ENCODE measurements at places on chromosomes 7 and 10.

- no peak for DNase-seq
Observed at GRCh38 chr10:90407131-90407530, 450.7 kb downstream of the HTR7 start.

DNA sequence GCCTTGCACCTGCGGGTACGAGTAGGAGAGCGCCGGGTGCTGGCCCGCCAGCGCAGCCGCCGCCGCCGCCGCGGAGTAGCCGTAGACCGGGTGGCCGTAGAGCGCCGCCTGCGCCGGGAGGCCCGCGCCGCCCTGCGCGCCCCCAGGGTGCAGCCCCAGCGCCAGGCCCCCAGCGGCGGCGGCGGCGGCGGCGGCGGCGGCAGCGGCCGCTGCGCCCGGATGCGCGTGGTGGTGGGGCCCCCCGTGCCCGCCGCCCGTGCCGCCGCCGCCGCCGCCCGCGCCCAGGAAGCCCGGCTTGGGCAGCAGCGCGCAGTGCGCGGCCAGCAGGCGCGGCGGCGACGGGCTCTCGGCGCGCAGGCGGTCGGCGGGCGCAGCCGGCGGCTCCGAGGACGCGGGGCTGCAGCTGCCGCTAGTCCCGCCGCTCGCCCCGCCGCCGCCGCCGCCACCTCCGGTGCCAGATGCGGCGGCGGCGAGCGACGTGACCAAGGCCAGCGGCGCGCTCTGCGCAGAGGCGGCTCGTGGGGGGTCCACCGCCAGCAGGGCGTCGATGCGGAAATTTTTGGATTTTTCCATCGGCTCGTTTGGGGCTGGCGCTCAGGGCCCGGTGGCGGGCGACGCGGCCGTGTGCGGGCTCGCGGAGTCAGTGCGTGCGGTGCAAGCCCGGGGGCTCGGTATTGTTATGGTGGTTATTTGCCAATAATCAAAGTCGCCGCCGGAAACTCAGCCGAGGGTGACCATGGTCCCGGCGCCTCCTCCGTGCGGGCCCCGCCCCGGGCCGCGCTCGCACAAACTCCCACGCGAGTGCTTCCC lies 480 bp downstream of the MNX1 start:
- DNase-seq = no peak

DNA sequence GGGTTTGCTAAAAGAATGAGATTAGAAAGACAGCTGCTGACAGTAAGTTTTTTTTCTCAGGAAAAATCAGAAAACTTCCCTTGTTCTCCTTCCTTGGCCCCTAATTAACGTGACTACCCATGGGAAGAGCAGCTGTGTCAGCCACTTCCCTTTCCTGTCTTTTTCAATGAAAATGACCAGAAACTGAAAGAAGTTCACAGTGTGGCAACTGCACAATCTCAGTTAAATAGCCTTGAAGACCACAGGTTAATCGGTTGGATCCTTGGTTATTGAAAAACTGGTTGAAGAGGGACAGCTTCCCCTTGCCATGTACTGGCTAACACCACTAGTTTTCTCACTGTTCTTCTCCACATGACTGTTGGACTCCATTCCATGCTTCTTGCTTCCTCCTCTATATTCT lies 148.8 kb upstream of the AGR3 start:
- DNase-seq = no peak

- no peak for DNase-seq
Observed at GRCh38 chr7:127828843-127829500, 177.0 kb downstream of the SND1 start.

DNA sequence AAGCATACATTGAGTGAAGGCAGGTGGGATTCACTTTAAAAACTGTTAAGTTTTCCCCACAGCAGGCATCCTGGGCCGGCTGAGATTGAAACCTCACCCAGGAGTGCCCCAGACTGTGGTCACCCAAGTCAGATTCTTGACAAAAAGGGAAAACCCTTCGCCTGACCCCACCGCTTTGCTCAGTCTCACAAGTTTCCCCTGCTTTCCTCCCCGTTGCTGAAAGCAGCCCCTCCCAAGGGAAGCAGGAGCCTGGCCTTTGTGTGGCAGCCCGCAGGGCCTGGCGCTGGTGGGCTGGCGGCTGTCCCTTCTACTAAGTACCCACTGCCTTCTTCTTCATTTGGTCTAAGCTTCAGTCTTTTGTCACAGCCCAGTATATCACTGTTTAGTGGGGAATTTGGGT lies 16.0 kb downstream of the RNF32 start:
- no peak for DNase-seq

DNA sequence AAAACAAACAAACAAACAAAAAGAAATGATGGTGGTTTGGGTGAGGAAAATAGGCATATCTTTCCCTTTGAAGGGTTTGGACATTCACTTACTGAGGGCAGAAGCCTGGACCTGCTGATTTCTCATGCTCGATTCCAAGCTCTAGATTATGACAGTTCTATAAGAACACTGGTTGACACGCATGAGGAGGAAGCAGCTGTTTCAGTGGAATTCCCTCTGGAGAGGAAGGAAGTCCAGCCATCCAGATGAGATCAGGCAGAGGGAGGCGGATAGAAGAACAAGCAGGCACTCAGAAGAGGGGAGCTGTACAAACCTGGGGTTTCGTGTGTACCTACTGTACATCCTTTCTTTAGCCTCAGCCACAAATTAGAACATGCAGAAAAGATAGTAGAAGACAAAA lies 691.9 kb downstream of the INHBA start:
- no peak for DNase-seq

GRCh38 chr10:53088961-53089360 lies 316.4 kb upstream of the MBL2 start:
- no peak for DNase-seq

GRCh38 chr7:111091593-111092358 lies 849 bp downstream of the LRRN3 start:
- no peak for DNase-seq

- DNase-seq = no peak
Observed at GRCh38 chr10:125982260-125982948, 86.0 kb downstream of the FANK1 start.

DNA sequence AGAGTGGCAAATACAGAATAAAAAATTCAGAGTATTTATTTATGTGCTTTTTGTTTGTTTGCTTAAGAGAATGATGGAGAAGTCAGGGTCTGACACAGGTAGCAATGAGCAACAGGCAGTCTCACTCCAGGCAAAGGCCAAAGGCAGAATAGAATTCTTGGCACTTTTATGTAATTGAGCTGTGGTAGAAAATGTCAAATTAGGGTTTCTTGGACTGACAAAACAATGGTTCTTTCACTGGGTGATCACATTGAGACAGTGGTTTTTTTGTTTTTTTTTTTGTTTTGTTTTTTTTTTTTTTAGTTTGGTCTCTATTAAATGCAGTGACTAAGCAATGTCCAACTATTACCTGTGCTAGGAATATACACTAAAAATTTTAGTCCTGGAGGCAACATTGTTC lies 27.4 kb downstream of the POM121L12 start:
- DNase-seq = no peak

GRCh38 chr7:16399265-16399831 lies 22.0 kb downstream of the CRPPA start:
- DNase-seq = no peak

DNA sequence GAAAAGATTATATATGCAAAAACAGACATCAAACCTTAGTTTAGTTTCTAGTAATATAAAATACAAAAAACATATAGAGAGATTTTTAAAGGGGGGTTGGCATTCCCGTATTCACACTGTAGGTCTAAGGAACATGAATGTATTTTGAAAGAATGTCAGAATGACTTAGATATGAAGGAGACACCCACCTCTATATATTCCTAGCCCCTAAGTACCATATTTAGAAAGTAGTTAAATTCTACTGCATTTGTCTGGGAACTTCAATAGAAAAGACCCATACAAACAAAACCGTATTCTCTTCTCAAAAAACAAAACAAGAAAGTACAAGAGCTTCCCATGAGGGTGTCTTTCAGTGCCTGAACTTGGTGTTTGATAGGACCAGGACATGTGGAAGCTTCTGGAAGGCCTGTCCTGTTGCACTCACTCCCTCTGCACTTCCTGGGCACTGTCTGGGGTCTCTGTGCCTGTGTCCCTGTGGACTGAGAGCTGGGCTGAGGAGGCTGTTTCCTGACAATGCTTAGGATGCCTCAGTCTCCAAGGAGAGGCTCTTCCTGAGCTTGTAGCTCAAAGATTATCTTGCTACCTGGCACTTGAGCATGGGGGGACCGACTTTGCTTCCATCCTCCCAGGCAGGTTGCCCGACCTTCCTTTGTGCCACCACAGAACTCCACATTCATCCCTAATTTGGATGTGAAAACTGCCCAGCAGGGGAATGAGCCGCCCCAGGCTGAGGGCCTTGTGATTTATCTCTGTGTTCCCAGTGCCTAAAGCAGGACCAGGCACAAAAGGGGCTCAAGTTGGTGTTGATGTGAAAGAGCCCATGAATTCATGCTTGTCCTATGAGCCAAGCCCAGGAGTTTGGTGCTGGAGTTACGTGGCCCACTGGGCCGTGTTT lies 44.4 kb upstream of the KLF6 start:
- DNase-seq = no peak

DNA sequence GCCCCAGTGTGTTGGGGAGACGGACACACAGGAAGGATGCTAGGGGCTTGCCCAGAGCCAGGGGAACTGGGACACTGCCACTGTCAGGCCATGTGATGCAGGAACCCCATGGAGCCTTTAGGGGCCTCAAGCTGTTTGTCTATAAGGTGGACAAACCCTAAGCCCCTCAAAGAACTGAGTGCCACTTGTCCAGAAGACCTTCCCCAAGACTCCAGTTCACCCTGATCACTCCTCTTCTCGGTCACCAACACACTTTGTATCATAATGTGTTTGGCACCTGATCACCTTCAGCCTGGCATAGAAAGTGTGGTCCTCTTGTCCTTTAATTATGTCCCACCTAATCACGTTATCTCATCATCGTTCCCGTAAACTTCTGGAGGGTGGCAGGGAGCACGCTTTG lies 700 bp downstream of the H2BK1 start:
- no peak for DNase-seq

DNA sequence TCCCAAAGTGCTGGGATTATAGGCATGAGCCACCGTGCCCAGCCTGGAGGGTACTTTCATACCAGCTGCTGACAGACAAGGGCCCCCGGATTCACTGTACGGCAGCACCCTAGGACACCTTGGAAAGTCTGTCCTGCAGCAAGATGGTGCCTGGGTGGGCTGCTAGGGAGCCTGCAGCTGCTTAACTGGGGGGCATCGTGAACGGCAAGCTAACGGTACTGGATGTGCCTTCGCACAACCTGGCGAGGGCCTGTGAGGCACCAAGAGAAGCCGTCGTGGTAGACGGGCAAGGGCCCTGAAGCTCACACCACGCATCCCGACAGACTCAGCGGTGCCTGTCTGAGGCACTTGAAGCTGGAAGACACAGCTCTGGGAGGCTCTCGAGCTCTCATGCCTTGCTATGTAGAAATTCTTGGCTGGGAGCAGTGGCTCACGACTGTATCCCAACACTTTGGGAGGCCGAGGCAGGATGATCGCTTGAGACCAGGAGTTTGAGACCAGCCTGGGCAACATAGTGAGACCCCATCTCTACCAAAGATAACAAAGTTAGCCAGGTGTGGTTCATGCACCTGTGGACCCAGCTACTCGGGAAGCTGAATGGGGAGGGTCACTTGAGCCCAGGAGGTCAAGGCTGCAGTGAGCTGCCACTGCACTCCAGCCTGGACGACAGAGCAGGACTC lies 9.4 kb downstream of the BRAT1 start:
- DNase-seq = no peak

GRCh38 chr7:26858735-26859134 lies 5.7 kb downstream of the SKAP2 start:
- no peak for DNase-seq

GRCh38 chr7:116708248-116708647 lies 36.3 kb downstream of the MET start:
- DNase-seq = no peak

- no peak for DNase-seq
Observed at GRCh38 chr10:63467841-63468240, 2.1 kb upstream of the JMJD1C start.

- no peak for DNase-seq
Observed at GRCh38 chr7:83613232-83613631, 35.7 kb downstream of the SEMA3E start.

DNA sequence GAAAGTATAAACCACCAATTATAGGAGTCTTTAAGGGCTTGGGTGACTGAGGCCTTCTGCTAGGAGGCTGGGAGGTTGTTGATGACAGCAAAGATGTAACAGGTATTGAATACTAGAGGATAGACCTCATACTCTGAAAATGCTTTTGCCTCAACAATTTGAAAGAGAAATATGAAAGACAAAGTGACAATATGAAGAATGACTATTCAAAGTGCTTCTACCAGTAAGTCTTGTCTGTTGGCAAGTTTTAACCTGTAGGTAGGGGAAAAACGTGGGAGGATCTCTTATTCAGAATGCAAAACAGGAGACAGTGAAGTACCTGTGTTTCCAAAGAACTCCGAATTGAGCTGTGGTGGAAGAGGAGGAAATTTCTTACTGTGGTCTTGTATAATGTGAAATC lies 38.2 kb downstream of the GBF1 start:
- no peak for DNase-seq

GRCh38 chr10:42952931-42953683 lies 123.8 kb upstream of the RET start:
- DNase-seq = no peak

DNA sequence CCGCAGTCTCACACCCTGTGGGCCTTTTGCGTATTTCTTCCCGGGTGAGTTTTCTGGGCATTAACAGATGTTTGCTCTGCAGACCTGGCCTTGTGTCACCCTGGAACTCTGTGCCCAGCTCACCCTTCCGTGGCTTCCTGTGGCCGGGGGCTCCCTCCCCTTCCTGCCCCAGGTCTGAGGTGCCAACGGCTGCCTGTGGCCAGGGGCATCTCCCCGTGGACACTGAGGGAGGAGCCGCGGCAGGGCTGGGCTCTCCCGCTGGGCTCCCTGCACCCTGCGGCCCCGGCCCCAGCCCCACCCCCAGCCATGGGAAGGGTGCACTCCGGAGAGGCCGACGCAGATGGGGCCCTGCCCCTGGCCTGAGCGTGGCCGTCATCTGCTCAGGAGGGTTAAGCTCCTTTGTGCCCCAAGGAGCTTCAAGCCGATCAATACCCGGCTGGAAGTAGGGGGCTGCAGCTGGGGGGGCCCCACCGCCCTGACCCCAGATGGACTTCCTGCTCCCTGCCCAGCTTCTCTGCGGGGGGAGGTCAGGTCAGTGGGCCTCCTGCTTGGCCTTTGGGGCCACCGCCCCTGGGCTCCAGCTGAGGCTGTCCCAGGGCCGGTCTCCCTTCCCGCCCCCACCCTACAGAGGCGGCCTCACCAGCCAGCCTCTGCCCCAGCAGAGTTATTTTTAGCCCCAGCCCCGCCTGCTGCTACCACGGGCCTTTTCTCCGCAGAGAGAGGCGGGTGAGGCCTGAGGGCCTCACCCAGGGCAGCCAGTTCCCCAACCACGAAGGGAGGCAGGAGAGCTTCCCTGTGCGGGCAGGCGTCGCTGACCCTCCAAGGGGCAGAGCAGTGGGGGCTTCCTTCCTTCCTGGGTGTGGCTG lies 24.2 kb downstream of the PWWP2B start:
- no peak for DNase-seq

Data from DMS 273 treated with DMSO at 0.1 percent for 48 hours (cell line).